ENCODE measurements at places on chromosomes 16 and 17.

DNA sequence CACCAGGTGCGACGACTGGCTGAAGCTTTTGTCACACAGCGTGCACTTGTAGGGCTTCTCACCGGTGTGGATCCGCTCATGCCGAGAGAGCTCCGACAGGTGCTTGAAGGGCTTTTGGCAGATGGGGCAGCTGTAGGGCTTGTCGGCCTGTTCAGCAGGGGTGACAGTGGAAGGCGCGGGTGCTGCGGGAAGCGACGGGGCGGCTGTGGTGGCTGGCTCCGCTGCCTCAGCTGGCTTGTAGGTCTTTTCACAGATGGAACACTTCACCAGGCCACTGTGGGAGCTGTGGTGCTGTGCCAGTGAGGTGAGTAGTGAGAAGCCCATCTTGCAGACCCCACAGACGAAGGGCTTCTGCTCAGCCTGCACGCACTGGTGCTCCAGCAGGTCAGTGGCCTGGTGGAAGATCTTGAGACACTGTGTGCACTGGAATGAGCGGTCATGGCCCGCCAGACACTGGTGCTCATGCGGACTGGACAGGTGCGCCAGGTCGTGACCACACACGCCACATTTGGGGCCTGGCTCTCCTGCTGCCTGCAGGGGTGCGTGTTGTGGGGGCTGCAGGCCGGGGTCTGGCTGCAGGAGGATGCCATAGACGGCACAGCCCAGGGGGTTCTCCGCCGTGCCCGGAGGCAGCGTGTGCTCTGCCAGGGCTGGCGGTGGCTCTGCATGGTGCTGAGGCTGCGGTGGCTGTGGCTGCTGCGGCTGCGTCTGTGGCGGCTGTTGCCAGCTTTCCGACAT is 2.8 kb downstream of the ZNF319 start:
- DNase-seq, result no peak

GRCh38 chr17:47622180-47622549 is 27.6 kb upstream of the KPNB1 start:
- DNase-seq, result no peak

DNA sequence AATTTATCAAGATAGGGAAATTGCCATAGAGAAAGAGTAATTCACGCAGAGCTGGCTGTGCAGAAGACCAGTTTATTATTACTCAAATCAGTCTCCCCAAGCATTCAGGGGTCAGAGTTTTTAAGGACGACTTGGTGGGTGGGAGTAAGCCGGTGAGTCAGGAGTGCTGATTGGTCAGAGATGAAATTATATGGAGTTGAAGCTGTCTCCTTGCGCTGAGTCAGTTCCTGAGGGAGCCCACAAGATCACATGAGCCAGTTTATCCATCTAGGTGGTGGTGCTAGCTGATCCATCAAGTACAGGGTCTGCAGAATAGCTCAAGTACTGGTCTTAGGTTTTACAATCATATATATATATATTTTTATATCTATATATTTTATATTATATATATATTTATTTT is 6.0 kb upstream of the AQP8 start:
- no peak for DNase-seq

GRCh38 chr16:56673921-56674320 is 4.3 kb downstream of the MT1H start:
- DNase-seq, result no peak

DNA sequence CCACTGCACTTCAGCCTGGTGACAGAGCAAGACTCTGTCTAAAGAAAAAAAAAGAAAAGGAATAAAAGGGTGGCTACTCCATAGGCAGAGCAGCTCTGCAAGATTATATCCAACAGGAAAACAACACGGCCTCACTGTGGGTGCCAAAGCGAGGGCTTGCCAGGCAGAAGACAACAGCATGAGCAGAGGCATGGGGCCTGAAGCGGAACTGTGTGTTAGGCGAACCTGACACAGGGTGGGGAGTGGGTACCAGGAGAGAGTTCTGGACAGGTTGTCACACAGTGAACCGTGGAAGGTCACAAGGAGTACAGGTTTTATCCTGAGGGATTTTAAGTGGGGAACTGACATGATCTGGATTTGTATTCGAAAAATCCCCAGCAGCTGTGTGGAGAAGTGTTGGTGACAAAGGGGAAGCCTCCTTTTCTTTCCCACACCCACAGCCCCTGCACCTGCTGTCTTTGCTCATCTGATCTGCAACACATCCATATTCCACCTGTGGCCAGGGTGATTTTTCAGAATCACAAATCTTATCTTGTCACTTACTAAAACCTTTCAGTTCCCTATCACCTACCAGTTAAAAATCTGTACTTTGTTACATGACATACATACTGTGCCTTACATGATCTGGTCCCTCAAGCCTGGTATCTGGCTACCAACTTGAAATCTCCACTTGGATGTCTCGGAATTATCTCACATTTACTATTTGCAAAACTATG is 23.2 kb upstream of the ARHGAP17 start:
- no peak for DNase-seq

DNA sequence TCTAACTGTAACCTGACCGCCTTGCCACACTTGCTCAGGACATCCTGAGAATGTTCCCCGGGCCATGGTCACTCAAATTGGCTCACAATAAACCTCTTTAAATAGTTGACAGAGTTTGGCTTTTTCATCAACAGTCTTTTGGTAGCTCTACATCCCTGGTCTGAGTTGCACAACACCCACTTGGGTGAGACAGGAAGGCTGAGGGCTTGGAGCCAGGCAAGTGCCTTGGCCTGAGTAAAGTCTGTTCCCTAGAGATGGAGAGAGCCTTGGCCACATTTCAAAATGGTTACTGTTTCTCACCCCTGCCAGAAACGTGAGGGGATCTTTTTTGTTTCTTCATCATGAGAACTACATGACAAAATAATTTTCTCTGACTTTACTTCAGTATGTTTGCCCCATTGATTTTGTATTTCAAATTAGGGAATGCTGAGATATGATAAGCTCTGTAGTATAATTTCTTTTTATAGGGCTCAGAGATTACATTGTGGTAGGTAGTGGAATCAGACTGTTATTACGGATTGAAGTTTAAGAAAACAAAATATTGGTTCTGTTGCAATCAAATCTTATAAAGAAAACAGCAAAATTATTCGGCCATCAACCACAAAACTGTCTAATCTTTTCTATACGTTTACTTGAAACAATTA is 53.9 kb upstream of the NETO2 start:
- DNase-seq, result no peak

- DNase-seq, result no peak
Observed at GRCh38 chr17:69997332-69997731, 77.7 kb upstream of the KCNJ16 start.

GRCh38 chr16:3641801-3642396 is 12.6 kb upstream of the DNASE1 start:
- DNase-seq, result no peak

GRCh38 chr16:10765772-10766171 is 22.1 kb downstream of the NUBP1 start:
- DNase-seq, result no peak

GRCh38 chr16:89607937-89608740 is 5.3 kb upstream of the DPEP1 start:
- no peak for DNase-seq

GRCh38 chr17:17567631-17568030 is 23.9 kb downstream of the PEMT start:
- DNase-seq, result no peak

DNA sequence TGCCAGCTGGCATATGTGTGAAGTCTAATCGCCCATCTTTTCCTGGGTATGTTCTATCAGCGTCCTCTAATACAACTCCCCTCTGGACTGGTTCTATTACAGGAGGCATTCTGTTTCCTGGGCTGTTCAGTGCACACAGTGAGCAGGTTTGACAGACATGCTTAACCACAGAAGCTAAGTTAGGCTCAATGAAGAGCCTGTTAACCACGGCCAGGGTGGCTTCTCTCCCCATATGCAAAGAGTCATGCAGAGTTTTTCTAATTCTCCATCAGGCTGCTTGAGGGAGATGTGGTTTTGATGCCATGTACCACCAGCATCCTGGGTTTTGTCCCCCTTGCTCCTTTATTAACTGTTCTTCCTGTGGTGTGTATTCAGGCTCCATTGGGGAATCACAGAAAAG is 57.2 kb upstream of the ALOX12 start:
- no peak for DNase-seq

DNA sequence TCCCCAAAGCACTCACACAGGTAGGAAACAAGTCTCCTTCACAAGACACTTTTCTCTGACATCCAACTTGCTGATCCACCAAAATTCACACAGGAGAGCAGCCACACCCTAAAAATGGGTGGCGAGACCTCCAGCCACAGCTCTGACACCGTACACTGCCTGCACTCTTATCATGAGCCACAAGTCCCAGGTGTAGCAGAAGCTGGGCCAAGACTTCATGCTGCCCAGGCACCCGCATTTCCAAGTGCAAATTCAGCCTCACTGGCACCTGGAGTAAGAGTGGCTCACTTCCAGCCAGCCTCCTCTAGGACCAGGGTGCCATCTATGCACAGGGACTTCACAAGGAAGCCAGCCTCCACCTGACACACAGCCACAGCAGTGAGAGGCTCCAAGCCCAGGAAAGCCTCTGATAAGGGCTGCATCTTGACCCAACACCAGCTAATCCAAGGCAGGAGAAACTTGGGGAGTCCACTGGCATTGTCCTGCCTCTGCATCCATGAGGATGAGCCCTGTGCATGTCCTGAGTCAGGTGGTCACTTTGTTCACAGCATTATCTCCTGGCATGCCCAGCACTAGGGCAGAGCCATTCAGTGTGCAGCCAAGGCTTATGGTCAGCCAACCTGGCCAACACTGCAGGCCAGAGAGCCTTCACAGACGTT is 2.6 kb upstream of the ZNF768 start:
- DNase-seq, result no peak

DNA sequence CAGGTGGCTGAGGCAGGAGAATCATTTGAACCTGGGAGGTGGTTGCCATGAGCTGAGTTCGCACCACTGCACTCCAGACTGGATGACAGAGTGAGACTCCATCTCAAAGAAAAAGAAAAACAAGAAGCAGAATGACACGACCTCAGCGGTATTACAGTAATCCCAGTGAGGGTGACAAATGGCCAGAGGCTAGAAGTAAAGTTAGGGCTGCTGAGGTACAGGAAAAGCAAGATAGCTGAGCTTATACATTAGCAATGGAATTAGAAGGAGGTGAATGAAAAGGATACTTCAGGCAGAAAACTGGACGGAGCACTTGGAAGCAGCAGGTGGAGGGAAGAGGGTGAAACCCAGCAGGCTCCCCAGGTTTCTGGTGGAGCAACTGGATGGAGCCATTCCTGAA is 26.1 kb upstream of the AMZ2 start:
- DNase-seq, result no peak

- no peak for DNase-seq
Observed at GRCh38 chr17:8426094-8426720, 9.5 kb upstream of the NDEL1 start.

- no peak for DNase-seq
Observed at GRCh38 chr17:69179227-69179952, 37.7 kb upstream of the ABCA6 start.

- no peak for DNase-seq
Observed at GRCh38 chr16:85146922-85147651, 34.8 kb upstream of the CIBAR2 start.

DNA sequence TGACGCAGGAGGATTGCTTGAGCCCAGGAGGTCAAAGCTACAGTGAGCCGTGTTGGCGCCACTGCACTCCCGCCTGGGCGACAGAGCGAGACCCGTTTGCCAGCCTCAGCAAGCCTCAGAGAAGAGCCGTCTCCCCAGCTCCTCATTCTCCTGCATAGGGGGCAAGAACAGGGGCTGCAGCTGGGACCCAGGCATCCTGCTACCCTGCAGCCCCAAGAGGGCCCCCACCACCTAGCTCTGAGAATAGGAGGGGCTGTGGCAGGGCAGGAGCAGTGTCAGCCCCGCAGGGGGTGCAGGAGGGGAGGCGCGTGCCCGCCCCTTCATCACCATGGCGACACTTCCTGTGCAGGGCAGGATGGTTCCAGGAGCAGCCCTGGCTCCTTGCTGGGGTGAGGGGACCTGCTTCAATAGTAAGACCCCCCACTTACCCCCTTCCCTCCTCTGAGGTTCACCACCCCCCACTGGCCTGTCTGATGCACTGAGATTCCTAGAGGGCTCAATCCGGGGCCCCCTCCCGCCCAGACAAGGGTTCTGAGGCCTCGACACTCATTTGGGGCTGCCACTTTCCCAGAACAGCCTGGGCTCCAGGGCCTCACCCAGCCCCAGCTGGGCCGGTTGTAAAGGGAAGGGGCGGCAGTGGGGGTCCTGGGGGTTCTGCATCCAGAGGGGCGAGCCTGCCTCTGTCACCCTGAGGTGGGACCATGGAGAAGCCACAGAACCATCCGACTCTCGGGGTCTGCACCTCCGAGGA is 20.2 kb downstream of the VASN start:
- no peak for DNase-seq

DNA sequence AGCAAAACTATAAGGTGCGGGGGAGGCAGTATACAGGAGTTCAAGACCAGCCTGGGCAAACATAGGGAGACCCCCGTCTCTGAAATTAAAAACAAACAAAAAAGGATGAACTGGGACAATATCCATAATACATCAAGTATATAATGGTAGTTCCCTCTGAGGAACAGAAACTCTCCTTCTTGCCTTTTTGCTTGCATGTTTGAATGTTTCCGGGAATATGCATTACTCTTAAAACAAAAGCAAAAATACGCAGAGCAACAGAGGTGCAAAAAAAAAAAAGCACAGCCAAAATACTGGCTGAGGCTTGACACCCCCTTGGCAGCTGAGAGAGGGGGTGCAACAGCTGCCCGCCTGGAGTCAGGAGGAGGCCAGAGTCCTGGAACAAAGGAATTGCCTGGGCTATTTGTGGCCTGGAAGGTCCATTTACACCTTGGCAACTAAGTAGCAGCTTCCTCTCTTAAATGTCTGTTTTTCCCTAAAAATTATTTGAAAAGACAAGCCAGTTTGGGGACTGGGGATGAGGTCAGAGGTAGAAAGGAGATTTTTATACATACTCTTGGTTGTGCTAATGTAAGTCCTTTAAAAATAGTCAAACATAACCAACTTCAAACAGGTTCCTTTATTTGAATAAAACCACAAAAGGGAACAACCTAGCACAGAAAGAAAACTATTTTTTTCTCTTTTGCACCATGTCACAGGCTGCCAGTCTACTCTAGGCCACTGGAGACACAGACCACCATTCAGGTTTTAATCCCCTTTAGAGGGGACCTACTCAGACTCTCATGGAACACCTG is 19.5 kb downstream of the USP7 start:
- DNase-seq, result no peak

DNA sequence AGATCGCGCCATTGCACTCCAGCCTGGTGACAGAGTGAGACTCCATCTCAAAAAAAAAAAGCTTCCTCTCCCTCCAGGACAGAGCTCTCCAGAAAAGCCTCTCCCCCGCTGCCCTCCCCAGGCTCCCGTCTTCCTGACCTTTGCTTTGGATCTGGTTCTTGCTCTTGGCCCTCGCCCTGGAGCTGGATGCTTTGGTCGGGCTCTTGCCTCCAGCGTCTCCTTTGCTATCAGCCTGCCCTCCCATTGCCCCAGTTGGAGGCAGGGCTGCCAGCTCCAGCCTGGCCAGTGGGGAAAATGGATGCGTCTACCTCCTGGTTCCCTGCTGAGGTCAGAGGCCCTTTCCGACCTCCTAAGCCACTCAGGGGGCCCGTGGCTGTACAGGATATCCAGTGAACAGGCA is 35.9 kb downstream of the TRARG1 start:
- DNase-seq, result no peak
